ENCODE measurements at places on chromosomes 16 and 17.

DNA sequence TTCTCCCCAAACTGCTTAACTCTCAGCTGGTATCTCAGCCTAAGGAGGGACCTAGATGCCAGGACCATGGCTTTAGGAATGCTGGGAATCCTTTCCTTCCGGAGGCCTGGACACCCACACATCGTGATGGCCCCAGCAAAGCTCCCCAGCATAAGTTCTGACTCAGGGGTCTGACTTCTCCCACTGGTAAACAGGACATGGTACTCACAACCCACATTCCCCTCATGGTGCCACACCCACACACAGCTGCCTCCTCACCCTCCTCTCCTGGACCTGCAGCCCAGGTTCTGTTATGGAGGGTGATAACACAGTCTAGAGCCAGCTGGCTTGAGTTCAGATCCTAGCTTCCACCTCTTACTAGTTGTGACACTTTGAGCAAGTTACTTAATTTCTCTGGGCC, 719 bp upstream of the RNF227 start:
- DNase-seq, result no peak

- DNase-seq, result no peak
Observed at GRCh38 chr17:59878624-59879023, 14.1 kb downstream of the TUBD1 start.

DNA sequence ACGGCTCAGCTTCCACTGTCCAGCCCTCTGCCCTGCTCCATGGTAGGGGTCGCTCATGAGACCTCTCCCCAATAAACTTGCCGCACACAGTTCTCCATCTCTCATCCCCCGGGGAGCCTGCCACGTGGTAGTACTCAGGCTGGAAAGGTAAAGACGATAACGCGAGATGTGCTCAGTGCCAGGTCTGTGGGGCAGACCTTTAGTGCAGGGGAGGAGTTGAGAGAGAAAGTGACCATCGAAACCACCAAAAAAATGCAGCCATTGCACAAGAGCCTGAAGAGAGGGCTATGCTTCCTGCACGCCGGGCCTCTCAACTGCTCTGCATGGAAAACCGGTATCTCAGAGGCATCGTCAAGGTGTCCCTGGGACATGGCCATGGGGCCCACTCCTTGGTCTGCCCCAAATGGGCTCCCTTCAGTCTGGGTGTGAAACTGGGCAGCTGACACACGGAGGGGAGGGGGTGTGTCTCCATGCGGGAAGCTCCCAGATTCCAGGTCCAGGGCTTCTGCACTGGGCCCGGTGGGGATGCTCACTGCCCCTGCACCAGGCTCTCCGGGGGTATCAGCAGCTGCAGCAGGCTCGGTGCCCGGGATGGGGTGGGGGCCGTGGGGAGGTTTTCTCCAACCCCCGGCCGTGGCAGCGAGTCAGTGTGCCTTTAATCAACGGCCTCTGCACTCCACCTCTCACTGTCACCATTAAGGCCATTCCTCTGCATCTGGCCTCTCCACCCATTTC, 4.7 kb upstream of the AANAT start:
- no peak for DNase-seq

GRCh38 chr16:16154281-16154951, 68.9 kb downstream of the ABCC6 start:
- no peak for DNase-seq

GRCh38 chr16:51592001-51592501, 441.0 kb upstream of the SALL1 start:
- no peak for DNase-seq

DNA sequence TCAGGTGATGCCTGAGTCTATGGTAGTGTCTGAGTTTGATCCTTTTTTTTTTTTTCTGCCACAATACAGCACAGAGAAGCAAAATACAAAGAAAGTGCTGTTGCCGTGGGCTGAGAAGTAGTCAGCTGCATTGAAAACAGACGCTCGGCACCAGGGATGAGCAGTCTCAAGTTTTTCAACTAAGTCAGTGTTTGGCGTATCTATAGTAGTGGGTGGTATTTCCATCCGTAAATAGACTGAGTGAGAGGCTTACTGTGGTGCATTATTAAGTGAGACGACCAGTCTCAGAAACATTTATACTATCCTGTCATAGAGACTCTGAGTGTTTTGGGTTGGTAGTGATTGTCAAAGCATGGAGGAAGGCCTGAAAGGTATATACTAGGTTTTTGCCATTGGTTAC, 221.3 kb downstream of the SNX29 start:
- no peak for DNase-seq

Data from gastrocnemius medialis (tissue), 4 donors.